ENCODE measurements at places on chromosomes 5 and 9.

GRCh38 chr5:129249886-129250285, 155.3 kb downstream of the ISOC1 start:
- DNase-seq = no peak

DNA sequence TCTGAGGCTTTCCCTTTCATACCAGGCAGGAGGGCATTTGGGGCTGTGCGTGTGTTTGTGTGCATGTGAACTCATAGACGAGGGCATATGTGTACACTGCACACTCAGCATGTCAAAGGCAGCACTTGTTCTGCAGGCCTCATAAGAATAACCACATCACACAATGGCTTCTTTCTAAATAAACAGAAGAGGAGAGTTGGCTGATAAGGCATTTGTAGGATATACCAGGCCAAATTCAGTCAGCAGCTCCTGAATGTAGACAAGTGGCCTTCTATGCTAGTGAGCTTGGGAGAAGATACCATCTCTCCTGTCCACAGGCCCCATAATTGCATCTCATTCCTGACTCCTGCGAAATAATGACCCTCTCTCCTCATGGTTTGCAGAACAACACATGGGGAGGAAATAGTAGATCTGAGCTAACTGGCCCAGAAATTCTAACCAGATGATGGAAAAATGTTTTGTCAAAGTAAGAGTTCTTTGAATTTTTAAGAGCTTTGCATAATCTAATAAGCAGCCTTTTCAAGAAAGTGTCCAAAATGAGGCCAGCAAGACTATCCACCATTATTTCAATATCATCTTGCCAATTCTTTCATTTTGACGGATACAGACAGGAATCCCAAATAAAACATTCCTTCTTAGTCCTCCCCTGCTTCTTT, 60.5 kb upstream of the GAS1 start:
- DNase-seq = no peak

- DNase-seq = no peak
Observed at GRCh38 chr9:84538879-84539278, 130.7 kb upstream of the NTRK2 start.

- no peak for DNase-seq
Observed at GRCh38 chr5:128464596-128464995, 73.4 kb downstream of the FBN2 start.

GRCh38 chr5:93378073-93378472, 202.9 kb downstream of the NR2F1-AS1 start:
- DNase-seq = no peak

GRCh38 chr5:73378070-73378469, 70.5 kb downstream of the FOXD1 start:
- no peak for DNase-seq

DNA sequence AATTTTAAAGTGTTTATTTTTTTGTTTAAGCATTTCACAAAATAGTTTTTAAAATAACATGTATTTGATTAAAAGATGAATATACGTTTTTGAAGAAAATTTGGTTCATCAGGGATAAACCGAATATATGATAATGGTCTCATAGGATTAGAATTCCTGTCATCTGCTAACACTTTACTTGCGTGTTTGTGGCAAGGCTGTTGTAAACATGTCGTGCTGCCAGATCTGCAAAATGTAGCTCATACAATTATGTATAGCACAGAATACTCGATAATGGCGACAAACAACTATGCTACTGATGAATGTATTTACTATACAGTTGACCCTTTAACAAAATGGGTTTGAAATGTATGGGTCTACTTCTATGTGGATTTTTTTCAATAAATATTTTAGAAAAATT, 7.2 kb upstream of the TXNDC8 start:
- no peak for DNase-seq

DNA sequence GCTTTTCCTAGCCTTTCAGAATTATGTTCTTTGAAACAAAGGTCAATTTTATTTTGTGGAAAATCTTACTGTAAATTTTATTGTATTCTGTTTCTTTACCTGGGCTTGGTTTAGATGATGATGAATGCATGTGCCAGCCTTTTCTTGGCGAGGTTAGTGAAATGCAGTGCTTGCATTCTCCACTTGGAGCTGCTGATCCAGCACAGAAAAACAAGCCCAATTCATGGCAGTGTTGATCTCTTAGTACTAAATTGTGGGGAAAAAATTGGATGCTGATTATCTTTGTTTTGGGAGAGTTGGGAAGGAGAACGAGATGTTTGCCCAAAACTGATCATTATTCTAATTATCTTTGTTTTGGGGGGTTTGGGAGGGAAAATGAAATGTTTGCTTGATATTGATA, 3.7 kb downstream of the HABP4 start:
- no peak for DNase-seq

DNA sequence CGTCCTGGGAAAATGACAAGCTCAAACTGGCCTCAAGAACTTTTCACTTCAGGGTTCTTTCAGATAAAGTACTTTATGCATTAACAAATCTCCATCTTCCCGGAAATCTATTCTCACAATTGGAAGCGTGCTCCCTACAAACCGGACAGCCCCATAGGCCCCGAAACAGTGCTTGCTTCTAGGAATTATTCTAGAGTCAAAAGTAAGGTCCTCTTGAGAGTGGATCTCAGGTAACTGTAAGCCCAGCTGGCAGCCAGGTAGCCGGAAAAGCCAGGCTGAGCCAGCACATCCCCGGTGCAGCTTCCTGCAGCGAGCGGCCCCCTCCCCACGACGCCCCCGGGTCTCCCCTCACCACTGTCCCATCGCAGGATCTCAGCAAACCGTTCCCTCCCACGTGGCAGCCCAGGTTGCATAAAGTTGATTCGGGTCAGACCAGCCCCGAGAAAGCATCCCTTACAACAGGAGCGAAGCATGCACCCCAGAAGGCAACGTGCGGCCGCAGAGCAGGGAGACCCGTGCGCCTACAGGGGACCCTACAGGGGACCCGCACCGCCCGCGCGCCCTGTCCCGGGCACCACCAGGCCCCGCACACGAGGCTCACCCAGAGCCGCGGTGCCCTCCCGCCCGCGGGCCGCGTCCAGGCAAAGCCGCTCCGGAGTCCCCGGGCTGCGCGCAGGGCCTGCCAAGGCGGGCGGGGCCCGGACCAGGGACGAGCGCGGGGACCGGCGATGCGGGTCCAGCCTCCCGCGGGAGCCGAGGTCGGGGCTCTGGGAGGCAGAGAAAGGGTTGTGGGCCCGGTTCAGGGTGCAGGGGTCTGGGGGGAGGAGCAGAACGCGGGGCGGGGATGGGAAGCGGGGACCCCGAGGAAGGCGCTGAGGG, 920 bp downstream of the LPCAT1 start:
- DNase-seq = no peak

DNA sequence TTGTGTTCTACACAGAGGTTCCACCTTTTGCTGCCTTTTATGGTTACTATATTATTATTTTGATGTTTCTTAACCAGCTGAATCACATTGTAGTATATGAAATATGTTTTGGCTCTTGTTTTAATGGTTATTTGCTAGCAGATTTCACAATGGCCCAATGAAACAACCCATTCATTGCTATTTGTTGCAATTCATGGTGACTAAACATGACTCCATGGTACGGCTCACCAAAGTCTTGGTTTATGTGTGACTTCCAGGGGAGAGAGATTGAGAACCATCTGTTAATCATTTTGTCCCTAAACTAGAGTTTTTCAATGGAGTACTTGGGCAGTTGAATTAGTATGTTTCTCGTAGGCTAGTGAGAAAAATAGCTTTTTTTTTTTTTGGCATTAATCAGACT, 108.4 kb downstream of the GHR start:
- DNase-seq = no peak

GRCh38 chr5:38716516-38716915, 129.3 kb upstream of the OSMR start:
- no peak for DNase-seq

DNA sequence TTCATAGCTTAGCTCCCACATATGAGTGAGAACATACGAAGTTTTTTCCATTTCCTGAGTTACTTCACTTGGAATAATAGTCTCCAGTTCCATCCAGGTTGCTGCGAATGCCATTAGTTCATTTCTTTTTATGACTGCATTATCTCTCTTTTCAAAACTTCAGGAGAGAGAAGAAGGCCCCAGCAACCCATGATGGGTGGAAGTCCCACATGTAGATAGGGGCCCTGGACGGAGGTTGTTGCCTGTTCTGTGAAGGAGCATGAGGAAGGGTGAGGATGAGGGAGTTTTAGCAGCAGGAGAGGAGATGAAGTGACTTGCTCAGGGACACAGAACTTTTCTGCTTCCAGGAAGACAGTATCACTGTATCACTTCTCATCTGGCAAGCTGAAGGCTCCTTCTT, 102.2 kb upstream of the KLF4 start:
- no peak for DNase-seq

DNA sequence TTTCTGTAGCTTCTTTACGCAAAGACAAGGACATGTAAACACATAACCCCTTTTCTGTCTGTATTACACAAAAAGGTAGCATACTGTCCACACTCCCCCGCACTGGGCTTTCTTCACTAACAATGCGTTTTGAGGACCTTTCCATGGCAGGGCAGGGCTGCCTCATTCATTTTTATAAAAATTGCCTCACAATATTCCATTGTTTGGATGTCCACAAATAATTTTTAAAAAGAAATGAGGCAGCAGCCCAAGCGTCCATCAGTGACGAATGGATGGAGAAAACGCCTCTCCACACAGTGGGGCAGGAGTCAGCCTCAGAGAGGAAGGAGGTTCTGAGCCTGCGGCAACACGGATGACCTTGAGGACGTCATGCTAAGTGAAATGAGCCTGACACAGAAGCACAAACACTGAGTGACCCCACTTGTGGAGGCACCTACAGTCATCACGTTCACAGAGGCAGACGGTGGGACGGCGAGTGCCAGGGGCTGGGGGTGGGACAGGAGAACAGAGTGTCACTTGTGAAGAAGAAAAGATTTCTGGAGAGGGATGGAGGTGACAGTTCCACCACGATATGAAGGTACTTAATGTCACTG, 67.8 kb downstream of the RASGEF1C start:
- DNase-seq = no peak

- DNase-seq = no peak
Observed at GRCh38 chr5:142977363-142978051, 207.3 kb downstream of the ARHGAP26 start.

DNA sequence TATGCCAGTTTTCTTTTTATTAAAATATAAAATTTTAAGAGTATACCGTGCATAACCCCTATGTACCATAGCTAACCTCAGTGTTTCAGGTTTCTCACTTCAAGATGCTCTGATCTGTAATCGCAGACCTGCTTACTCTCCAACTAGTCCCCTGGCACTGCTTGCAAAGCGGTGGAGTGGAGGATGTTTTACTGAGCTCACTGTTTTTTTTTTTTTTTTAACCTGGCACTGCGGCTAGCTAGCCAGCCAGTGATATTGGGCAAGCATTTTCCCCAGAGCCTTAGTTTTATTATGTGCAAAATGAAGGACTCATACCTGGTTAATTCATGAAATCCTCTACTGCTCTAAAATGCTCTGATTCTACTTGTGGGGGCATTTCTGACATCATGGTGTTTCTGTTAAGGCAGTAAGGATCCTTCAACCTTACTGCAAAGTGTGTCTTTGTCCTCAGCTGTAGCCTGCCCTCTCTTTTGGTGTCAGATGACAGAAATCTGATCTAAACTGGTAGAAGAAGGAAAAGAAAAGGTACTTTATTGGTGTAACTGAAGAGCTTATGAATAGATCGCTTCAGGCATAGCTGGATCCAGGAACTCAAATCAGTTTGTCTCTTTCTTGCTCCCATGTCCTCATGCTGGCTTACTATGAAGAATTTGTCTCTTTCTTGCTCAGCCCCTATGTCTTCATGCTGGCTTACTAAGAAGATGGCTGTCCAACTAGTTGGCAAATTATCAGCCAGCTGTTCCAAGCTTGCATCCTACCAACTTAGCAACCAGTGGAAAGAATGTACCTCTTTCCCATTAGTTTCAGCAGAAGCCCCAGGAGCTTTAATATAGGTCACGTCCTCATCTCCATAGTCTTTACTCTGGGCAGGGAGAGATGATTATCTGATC, 59.8 kb downstream of the DOCK2 start:
- DNase-seq = no peak

DNA sequence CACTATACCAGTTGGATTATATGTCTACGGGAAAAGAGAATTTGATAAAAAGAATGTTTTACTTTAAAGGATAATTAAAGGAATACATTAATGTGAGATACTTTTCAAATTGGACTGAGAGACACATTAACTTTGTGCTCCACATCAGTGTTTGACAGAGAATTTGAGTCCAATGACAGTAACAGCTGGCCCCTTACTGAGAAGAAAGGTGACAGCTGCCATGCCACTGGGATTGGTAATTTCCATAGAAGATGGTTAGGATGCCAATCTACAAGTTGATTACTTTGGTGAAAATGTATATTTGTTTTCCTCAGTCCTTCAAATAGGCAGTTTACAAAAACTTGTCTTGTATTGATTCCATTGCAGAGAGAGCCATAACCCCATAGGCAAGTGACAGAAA, 578.4 kb downstream of the SLCO4C1 start:
- no peak for DNase-seq

- DNase-seq = no peak
Observed at GRCh38 chr9:23701291-23701690, 124.7 kb downstream of the ELAVL2 start.

DNA sequence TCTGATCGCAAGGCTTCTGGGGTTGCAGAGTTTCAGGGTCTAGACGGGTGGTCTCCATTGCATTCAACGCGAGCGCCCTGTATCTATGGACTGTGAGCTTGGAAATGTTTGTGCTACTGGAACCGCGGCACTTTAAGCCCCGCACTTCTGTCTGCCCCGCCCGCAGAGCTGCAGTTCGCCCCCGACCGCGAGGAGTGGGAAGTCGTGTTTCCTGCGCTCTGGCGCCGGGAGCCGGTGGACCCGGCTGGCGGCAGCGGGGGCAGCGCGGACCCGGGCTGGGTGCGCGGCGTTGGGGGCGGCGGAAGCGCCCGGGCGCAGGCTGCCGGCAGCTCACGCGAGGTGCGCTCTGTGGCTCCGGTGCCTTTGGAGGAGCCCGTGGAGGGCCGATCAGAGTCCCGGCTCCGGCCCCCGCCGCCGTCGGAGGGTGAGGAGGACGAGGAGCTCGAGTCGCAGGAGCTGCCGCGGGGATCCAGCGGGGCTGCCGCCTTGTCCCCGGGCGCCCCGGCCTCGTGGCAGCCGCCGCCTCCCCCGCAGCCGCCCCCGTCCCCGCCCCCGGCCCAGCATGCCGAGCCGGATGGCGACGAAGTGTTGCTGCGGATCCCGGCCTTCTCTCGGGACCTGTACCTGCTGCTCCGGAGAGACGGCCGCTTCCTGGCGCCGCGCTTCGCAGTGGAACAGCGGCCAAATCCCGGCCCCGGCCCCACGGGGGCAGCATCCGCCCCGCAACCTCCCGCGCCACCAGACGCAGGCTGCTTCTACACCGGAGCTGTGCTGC, 1.0 kb downstream of the ADAMTS19 start:
- DNase-seq = no peak

- no peak for DNase-seq
Observed at GRCh38 chr5:28855626-28856025, 1817.2 kb upstream of the CDH9 start.

DNA sequence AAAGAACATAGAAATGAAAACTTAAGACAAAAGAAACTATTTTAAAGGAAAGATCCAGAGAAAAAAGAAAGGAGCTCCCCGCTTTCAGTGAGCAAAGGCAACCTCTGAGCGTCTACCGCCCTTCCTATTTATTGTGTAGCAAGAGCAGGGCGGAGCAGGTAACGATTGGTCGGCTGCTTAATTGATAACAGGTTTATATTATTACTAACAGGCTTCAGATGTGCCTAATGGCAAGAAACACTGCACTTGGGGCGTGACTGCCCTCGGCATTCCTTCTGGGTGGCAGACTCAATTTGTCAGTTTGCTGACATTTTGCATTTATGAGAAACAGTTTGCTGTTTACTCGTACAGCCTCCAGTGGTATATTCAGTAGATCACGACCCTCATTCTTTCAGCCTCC, 482.7 kb upstream of the C9orf72 start:
- DNase-seq = no peak

GRCh38 chr9:99905833-99906402, 536 bp upstream of the STX17 start:
- DNase-seq = no peak

GRCh38 chr5:138625134-138625533, 49.9 kb upstream of the HSPA9 start:
- DNase-seq = no peak
